Activated CD8-positive, alpha-beta T cell treated with anti-CD3 and anti-CD28 coated beads, Interleukin-2, amount 10 ng/mL, durations not matched to agents 7 days and 5 days (primary cell): ENCODE measurements at places on chromosomes 6 and 20.

- no peak overlapping the region for H3K4me3 ChIP-seq
- peaks cover 22% of the 10 kb centered on the region for H3K27me3 ChIP-seq
- no peak overlapping the region for H3K27ac ChIP-seq
- DNase-seq = no peak
Observed at GRCh38 chr20:49415005-49415667, 67.3 kb downstream of the KCNB1 start.

DNA sequence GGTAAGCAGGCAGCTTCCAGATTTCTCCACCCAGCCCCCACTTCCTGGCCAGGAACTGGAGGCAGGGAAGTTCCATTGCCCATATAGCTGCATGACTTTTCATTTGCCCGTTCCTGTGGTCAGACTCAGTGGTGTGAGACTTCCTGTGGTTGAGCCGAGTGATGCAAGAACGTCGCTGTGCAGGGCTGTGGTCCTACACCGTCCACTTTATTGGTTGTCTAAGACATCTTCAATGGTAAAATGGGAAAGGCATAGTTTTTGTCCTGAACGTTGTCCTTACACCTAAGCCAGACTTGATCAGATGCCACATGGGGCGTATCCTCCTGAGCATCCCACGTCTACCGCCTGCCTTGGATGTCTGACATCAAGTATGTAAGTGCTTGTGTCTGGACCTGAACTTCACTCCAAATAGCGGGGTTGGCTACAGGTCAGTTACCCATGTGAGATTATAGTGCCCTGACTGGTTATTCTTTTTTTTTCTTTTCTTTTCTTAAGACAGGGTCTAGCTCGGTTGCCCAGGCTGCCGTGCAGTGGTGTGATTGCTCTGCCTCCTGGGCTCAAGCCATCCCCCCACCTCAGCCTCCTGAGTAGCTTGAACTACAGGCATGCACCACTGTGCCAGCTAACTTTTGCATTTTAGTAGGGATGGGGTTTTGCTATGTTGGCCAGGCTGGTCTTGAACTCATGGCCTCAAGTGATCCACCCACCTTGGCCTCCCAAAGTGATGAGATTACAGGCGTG, 25.9 kb upstream of the GTSF1L start:
- peak overlapping the region; percentile 31 for H3K4me3 ChIP-seq
- DNase-seq = peak; percentile 65
- H3K27ac ChIP-seq = peak overlapping the region; percentile 91
- no peaks in the 10 kb centered on the region for H3K27me3 ChIP-seq
- peaks cover 3% of the 10 kb centered on the region for H3K36me3 ChIP-seq

DNA sequence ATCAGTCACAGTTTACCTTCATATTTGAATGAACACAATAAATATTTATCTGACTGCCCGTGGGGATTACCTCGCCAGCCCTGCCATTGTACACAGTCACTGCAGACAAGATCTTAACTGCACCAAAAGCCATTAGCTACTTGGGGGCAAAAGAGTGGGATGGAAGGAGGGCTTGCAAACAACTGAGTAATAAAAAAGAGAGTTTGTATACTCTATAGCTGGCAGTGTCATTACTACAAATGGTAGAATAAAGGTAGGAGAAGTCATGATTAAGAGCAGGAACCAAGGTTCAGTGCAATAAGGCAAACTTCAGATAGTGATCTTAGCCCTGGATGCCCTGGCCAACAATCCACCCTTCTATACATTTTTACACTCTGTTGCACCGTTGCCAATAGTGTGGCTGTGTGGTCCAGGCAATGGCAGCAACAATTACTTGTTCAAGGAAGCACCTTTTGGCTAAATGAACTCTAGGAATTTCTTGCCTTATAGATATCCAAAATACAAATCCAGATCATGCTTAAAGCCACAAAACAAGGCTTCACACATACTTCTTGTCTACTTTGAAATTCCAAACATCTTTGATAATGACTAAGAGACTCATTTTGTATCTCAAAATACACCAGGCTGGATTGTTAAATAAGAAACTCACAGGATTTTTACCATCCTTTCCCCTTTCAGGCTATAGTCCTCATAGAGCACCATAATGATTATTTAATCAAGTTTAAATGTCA, 955.4 kb upstream of the ADGRB3 start:
- H3K4me1 ChIP-seq = no peaks in the 10 kb centered on the region
- DNase-seq = no peak
- H3K27ac ChIP-seq = no peak overlapping the region
- no peaks in the 10 kb centered on the region for H3K36me3 ChIP-seq
- no peaks in the 10 kb centered on the region for H3K27me3 ChIP-seq

DNA sequence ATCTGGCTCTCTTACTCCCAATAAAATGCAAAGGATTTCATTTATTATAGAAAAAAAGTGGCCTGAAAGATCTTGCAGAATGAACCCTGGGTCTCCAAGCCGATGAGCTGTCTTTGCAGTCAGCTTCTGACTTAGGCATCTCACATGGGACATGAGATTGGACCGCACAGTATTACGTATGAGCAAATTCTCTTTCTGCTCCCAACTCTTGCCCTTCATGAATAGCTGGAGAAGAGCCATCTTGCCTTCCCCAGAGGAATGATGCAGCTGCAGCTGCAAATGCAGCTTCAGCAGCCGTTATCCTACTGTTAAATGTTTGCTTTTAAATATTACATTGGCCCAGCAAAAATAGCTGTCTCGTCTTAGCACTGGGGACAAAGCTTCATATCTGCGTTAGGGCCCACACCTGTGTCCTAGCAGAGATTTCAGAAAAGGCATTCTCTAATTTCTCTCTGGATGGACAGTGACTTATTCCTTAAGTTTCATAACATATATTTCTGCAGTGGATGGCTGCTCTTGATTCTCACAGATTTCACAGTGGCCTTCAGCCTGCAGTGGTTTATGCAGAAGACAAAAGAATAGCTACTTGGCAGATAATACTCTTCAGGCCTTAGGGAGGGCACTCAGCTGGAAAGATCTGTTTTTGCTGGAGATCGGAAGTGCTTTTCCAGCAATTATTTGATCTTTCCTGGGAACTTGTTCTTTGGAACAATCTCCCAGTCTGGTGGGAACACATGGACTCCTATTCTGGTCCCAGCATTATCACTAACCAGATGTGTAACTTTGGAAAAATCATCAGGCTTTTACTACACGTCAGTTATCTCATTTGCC, 129.2 kb downstream of the FYN start:
- no peaks in the 10 kb centered on the region for H3K27me3 ChIP-seq
- H3K4me1 ChIP-seq = peaks cover 85% of the 10 kb centered on the region

GRCh38 chr6:82025271-82025670, 222.3 kb downstream of the IBTK start:
- no peak overlapping the region for H3K27ac ChIP-seq
- H3K4me3 ChIP-seq = no peak overlapping the region
- no peaks in the 10 kb centered on the region for H3K27me3 ChIP-seq
- H3K4me1 ChIP-seq = no peaks in the 10 kb centered on the region

- H3K36me3 ChIP-seq = no peaks in the 10 kb centered on the region
- no peak for DNase-seq
- H3K27me3 ChIP-seq = no peaks in the 10 kb centered on the region
- H3K4me1 ChIP-seq = no peaks in the 10 kb centered on the region
- H3K4me3 ChIP-seq = no peak overlapping the region
Observed at GRCh38 chr6:133290930-133291329, 49.8 kb downstream of the EYA4 start.

- H3K27ac ChIP-seq = no peak overlapping the region
- H3K27me3 ChIP-seq = peaks cover 3% of the 10 kb centered on the region
- no peak overlapping the region for H3K4me3 ChIP-seq
- no peaks in the 10 kb centered on the region for H3K36me3 ChIP-seq
- peaks cover 17% of the 10 kb centered on the region for H3K4me1 ChIP-seq
- DNase-seq = no peak
Observed at GRCh38 chr6:116396441-116396840, 25.7 kb downstream of the DSE start.

- no peak overlapping the region for H3K4me3 ChIP-seq
- DNase-seq = no peak
- no peaks in the 10 kb centered on the region for H3K36me3 ChIP-seq
- peaks cover 5% of the 10 kb centered on the region for H3K4me1 ChIP-seq
- H3K27me3 ChIP-seq = no peaks in the 10 kb centered on the region
Observed at GRCh38 chr6:118761645-118762044, 110.3 kb upstream of the CEP85L start.

- no peak overlapping the region for H3K27ac ChIP-seq
- no peak for DNase-seq
- H3K4me3 ChIP-seq = no peak overlapping the region
Observed at GRCh38 chr20:63128367-63128766, 87.6 kb downstream of the YTHDF1 start.

DNA sequence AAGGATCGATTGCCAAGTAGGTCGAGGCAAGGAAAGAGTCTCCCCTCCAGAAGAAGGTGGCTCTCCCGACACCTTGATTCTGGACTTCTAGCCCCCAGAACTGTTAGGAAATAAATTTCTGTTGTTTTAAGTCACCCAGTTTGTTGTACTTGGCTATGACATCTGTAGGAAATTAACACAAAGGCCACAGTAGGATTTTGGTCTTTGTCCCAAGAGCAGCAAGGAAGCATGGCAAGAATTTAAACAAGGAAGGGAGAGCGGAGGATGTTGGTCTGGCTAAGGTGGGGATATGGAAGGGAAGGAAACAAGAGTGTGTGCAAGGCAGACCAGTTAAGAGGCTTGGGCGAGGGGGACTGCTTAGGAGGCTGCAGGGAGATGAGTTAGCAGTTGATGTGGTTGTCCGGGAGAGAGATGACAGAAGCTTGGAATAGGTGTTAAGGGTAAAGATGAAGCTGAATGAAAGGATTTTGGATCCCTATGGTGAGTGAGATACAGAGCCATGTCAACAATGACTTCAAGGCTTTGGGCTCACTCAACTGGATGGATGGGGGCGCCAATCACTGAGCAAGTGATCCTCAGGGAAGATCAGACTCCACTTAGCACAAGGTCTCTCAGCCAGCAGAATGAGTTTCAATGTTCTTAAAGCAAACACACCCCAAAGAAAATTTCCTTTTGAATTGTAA, 140.5 kb upstream of the ZNF217 start:
- peaks cover 56% of the 10 kb centered on the region for H3K4me1 ChIP-seq
- no peak for DNase-seq
- no peak overlapping the region for H3K27ac ChIP-seq
- peaks cover 3% of the 10 kb centered on the region for H3K36me3 ChIP-seq
- H3K27me3 ChIP-seq = no peaks in the 10 kb centered on the region

GRCh38 chr6:33683576-33684427, 27.7 kb downstream of the UQCC2 start:
- DNase-seq = no peak
- H3K27me3 ChIP-seq = no peaks in the 10 kb centered on the region
- H3K27ac ChIP-seq = peak overlapping the region; percentile 80
- peaks cover 23% of the 10 kb centered on the region for H3K4me1 ChIP-seq
- peaks cover 75% of the 10 kb centered on the region for H3K36me3 ChIP-seq

GRCh38 chr6:5565971-5566370, 304.7 kb downstream of the FARS2 start:
- DNase-seq = no peak
- H3K36me3 ChIP-seq = peaks cover 15% of the 10 kb centered on the region

DNA sequence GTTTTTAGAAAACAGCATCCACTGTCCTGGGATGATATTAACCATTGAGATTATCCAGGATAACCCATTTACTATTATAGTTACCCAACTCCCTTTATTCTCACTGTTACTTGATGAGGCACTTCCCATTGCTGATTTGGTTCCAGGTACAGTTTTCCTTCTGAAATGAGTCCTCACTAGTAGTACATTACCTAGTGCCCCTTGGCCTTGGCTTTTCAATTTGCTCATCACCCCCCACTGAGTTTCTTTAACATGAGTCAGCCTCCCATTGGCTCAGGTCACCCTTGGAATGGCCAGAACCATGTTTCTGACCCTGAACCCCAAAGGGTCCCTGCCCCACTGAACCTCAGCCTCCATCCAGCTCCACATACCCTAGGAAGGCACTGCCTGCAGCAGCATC, 28.4 kb downstream of the MDGA1 start:
- no peak overlapping the region for H3K4me3 ChIP-seq
- no peaks in the 10 kb centered on the region for H3K36me3 ChIP-seq
- no peak for DNase-seq
- no peak overlapping the region for H3K27ac ChIP-seq
- peaks cover 5% of the 10 kb centered on the region for H3K27me3 ChIP-seq
- H3K4me1 ChIP-seq = no peaks in the 10 kb centered on the region

- H3K4me3 ChIP-seq = no peak overlapping the region
- peaks cover 6% of the 10 kb centered on the region for H3K36me3 ChIP-seq
- H3K27me3 ChIP-seq = no peaks in the 10 kb centered on the region
- no peak overlapping the region for H3K27ac ChIP-seq
Observed at GRCh38 chr6:117605169-117605826, 3.0 kb upstream of the GOPC start.

- H3K4me3 ChIP-seq = no peak overlapping the region
- no peaks in the 10 kb centered on the region for H3K27me3 ChIP-seq
- no peak for DNase-seq
- H3K36me3 ChIP-seq = no peaks in the 10 kb centered on the region
- peaks cover 21% of the 10 kb centered on the region for H3K4me1 ChIP-seq
- H3K27ac ChIP-seq = no peak overlapping the region
Observed at GRCh38 chr6:33329058-33329457, 11.5 kb upstream of the ZBTB22 start.

DNA sequence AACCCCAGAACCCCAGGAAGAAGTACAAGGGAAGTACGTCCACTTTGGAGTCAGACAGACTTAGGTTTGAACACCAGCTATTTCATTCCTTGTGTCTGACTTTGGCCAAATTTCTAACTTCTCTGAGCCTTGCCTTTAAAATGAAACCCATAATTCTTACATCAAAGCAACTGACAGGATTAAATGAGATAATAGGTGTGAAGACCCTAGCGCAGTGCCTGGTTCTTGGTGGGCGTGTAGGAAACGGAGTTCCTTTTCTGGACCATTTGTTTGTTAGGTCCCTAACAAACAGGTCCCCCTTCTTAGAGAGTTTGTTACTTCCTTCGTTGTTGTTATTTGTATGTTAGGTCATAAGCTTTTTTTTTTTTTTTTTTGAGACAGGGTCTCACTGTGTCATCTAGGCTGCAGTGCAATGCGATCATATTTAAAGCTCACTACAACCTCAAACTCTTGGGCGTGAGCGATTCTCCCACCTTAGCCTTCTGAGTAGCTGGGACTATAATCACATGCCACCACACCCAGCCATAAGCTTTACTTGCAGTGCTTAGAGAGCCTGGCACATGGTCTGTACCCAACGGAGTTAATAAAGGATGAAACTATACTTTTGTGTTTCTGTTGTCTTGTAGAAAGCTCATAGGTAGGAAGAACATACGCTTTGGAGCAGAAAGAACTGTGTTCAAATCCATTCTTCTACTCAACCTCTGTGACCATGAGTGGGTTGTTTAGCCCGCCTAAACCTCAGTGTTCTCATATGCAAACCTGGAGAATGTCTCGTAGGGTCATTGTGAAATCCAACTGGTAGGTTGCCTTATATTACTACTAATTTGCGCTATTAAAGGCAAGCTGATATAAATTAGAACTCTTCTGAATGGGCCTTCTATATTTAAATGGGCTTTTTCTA, 21.8 kb upstream of the MROH8 start:
- H3K27ac ChIP-seq = no peak overlapping the region
- no peaks in the 10 kb centered on the region for H3K27me3 ChIP-seq
- H3K4me3 ChIP-seq = no peak overlapping the region
- H3K4me1 ChIP-seq = peaks cover 9% of the 10 kb centered on the region

- H3K36me3 ChIP-seq = no peaks in the 10 kb centered on the region
- peak; percentile 74 for DNase-seq
- no peaks in the 10 kb centered on the region for H3K4me1 ChIP-seq
- no peak overlapping the region for H3K4me3 ChIP-seq
- no peak overlapping the region for H3K27ac ChIP-seq
- H3K27me3 ChIP-seq = peaks cover 7% of the 10 kb centered on the region
Observed at GRCh38 chr20:45138561-45139300, 14.5 kb upstream of the WFDC12 start.

GRCh38 chr6:14085176-14085787, 32.3 kb upstream of the CD83 start:
- H3K4me1 ChIP-seq = no peaks in the 10 kb centered on the region
- H3K36me3 ChIP-seq = no peaks in the 10 kb centered on the region
- DNase-seq = no peak
- H3K27me3 ChIP-seq = peaks cover 4% of the 10 kb centered on the region
